ENCODE measurements at places on chromosomes 4 and X. TPM values are rescaled to one million over a fixed set of nuclear protein-coding genes. Genes with fewer than 3 reads are reported as not detected.

Gene ZNF732
- not detected for total RNA-seq

GRCh38 chr4:89492581-89493071 lies 185.0 kb upstream of the GPRIN3 start:
- H3K4me3 ChIP-seq: no peak overlapping the region
- no peaks in the 10 kb centered on the region for H3K4me1 ChIP-seq
- H3K27ac ChIP-seq: no peak overlapping the region
- no peaks in the 10 kb centered on the region for H3K36me3 ChIP-seq
- no peak for DNase-seq
- H3K27me3 ChIP-seq: no peaks in the 10 kb centered on the region

DNA sequence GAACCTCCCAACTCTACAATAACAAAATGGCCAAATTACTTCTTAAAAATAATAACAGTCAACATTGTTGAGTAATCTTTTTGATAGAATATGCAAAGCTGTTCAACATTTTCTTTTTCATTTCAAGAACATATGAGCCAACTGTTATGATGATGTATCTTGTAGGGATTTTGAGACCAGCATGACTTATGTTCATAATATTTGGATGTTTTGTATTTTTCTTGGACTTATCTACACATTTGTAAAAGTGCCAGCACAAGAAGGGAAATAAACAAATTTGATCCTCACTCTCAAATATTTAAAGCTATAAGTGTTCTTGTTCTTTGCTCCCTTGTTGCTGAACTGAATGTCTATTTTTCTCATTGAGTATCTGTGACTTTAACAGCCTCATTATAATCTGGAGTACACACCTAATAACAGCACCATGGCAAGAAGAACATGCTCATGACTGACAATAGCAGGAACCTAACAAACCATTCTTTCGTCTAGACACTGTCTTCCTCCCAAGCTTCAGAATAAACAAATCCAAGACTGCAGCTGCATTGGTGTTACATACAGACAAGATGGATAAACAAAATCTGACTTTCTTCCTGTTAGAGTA lies 1049.7 kb downstream of the FAT4 start:
- H3K36me3 ChIP-seq: no peaks in the 10 kb centered on the region
- H3K27me3 ChIP-seq: no peaks in the 10 kb centered on the region
- H3K4me3 ChIP-seq: no peak overlapping the region
- no peaks in the 10 kb centered on the region for H3K4me1 ChIP-seq

GRCh38 chr4:145484225-145484846 lies 2.7 kb downstream of the SMAD1 start:
- no peaks in the 10 kb centered on the region for H3K27me3 ChIP-seq
- H3K4me3 ChIP-seq: no peak overlapping the region
- no peak for DNase-seq
- H3K36me3 ChIP-seq: no peaks in the 10 kb centered on the region
- no peak overlapping the region for H3K27ac ChIP-seq
- peaks cover 32% of the 10 kb centered on the region for H3K4me1 ChIP-seq

- H3K36me3 ChIP-seq: no peaks in the 10 kb centered on the region
- H3K27me3 ChIP-seq: no peaks in the 10 kb centered on the region
- no peaks in the 10 kb centered on the region for H3K4me1 ChIP-seq
- no peak overlapping the region for H3K27ac ChIP-seq
- H3K4me3 ChIP-seq: no peak overlapping the region
Observed at GRCh38 chrX:25125483-25125882, 109.7 kb upstream of the ARX start.

- H3K36me3 ChIP-seq: no peaks in the 10 kb centered on the region
- DNase-seq: no peak
- no peak overlapping the region for H3K4me3 ChIP-seq
Observed at GRCh38 chrX:38986586-38986985, 185.3 kb downstream of the MID1IP1 start.

GRCh38 chr4:81427344-81427821 lies 44.3 kb downstream of the RASGEF1B start:
- peaks cover 59% of the 10 kb centered on the region for H3K4me1 ChIP-seq
- peak; percentile 52 for DNase-seq
- H3K4me3 ChIP-seq: peak overlapping the region; percentile 5
- H3K27me3 ChIP-seq: no peaks in the 10 kb centered on the region
- H3K27ac ChIP-seq: peak overlapping the region; percentile 83
- H3K36me3 ChIP-seq: no peaks in the 10 kb centered on the region

Measured in neural progenitor cell (in vitro differentiated cells).